Glutamatergic neuron (in vitro differentiated cells): ENCODE measurements at places on chromosomes 6 and 20. TPM values are rescaled to one million over a fixed set of nuclear protein-coding genes. Genes with fewer than 3 reads are reported as not detected.
A peak's percentile ranks its signal among the peaks of the same experiment; 100 is the strongest.

GRCh38 chr6:170243386-170243785 is 47.5 kb downstream of the DLL1 start:
- DNase-seq: no peak
- peak overlapping the region; percentile 81 for H3K27ac ChIP-seq
- H3K4me1 ChIP-seq: peaks cover 37% of the 10 kb centered on the region

- H3K4me3 ChIP-seq: no peak overlapping the region
- no peaks in the 10 kb centered on the region for H3K36me3 ChIP-seq
- H3K27ac ChIP-seq: no peak overlapping the region
Measured at GRCh38 chr20:24002896-24003295, 14.3 kb upstream of the GGTLC1 start.

DNA sequence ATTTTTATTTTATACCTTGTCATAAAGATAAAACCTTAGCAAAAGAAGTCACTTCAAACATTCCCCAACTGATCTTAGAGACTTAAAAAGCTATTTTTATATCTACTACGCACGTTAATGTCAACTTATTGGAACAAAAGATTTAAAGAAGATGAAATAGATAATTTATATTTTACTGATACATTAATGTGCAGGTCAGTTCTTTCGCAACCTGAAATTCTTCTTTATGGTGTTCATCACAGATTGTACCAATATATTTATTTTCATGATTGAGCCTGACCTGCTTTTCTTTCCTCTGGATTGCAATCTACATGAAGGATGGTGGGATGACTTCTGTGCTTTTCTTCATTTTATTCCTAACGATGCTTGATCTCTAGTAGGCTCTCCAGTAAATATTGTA is 596.3 kb downstream of the PHF3 start:
- H3K27me3 ChIP-seq: no peaks in the 10 kb centered on the region
- H3K4me3 ChIP-seq: no peak overlapping the region
- no peak for DNase-seq
- no peaks in the 10 kb centered on the region for H3K4me1 ChIP-seq
- H3K27ac ChIP-seq: no peak overlapping the region

The PHF20 gene
- 76.1 TPM for total RNA-seq

GRCh38 chr6:53014063-53014462 is 19.0 kb upstream of the GSTA4 start:
- peaks cover 2% of the 10 kb centered on the region for H3K4me1 ChIP-seq
- H3K4me3 ChIP-seq: no peak overlapping the region
- DNase-seq: no peak
- peaks cover 17% of the 10 kb centered on the region for H3K36me3 ChIP-seq
- H3K27me3 ChIP-seq: peaks cover 3% of the 10 kb centered on the region

DNA sequence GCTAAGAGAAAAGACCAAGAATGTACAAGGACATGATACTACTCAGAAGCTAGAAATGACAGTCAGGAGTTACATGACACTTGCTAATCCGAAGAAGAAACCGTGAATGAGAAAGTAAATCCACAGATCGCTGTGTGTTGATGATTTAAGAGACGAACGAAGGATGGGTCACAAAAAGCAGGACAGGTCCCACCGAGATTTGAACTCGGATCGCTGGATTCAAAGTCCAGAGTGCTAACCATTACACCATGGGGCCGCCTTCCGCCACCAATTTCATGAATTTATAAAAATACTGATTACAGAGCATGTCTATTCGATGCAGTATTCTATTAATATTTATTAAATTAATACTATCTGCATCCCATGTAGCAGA is 54.0 kb upstream of the BTN3A2 start:
- H3K4me3 ChIP-seq: peak overlapping the region; percentile 92
- peaks cover 16% of the 10 kb centered on the region for H3K27me3 ChIP-seq
- H3K4me1 ChIP-seq: peaks cover 4% of the 10 kb centered on the region
- DNase-seq: no peak
- H3K27ac ChIP-seq: no peak overlapping the region
- H3K36me3 ChIP-seq: no peaks in the 10 kb centered on the region

- no peak overlapping the region for H3K4me3 ChIP-seq
- H3K27ac ChIP-seq: no peak overlapping the region
- H3K36me3 ChIP-seq: no peaks in the 10 kb centered on the region
- no peaks in the 10 kb centered on the region for H3K4me1 ChIP-seq
- no peaks in the 10 kb centered on the region for H3K27me3 ChIP-seq
Measured at GRCh38 chr6:75802366-75802765, 53.3 kb downstream of the MYO6 start.

The RPS21 gene
- total RNA-seq: 829 TPM

DNA sequence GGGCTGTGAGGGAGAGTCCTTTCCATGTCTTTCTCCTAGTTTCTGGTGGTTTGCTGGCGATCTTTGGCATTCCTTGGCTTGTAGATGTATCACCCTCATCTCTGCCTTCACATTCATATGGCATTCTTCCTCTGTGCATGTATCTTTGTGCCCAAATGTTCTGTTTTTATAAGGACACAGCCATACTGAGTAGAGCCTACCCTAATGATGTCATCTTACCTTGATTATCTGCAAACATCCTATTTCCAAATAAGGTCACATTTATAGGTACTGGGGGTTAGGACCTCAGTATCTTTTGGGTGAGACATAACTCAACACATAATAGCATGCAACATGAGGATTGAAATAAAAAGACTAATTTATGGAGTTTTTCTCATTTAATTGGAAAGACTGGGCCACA is 5.5 kb downstream of the SH3BGRL2 start:
- H3K4me3 ChIP-seq: no peak overlapping the region
- peaks cover 2% of the 10 kb centered on the region for H3K27me3 ChIP-seq
- H3K4me1 ChIP-seq: peaks cover 23% of the 10 kb centered on the region
- DNase-seq: no peak

GRCh38 chr6:37956711-37957275 is 137.3 kb downstream of the ZFAND3 start:
- no peak overlapping the region for H3K4me3 ChIP-seq
- peaks cover under 1% of the 10 kb centered on the region for H3K36me3 ChIP-seq
- no peak for DNase-seq
- peaks cover 2% of the 10 kb centered on the region for H3K4me1 ChIP-seq

The AAR2 gene
- 19.0 TPM for total RNA-seq

DNA sequence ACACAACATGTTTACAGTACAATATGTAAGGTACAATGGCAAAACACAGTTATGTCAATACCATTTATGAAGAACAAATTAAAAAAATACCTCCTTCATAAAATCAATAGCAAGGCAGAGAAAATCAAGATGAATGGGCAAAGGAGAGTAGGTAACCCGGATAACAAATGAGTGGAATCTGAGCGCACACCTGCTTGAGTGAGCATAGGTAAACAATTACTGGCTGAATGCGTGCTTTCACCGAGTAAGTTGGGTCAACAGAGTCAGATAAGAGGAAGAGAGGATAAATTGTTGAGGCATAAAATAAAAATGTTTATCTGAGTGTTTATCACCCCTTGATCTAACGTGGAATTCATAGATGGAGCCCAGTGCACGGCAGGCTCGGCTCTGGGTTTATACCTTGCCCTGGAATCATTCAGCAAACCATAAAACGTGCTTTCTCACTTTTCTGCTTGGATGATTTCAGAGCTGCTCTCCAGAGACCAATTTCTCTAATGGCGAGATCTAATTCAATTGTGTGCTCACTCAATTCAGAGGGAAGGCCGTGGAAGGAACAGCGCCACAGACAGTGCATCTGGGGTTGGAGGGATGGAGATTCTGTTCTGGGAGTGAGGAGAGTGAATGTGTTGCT is 224.8 kb upstream of the MAP3K7 start:
- H3K36me3 ChIP-seq: peaks cover 5% of the 10 kb centered on the region
- peaks cover under 1% of the 10 kb centered on the region for H3K27me3 ChIP-seq
- peaks cover 9% of the 10 kb centered on the region for H3K4me1 ChIP-seq
- H3K4me3 ChIP-seq: no peak overlapping the region
- peak; percentile 48 for DNase-seq
- H3K27ac ChIP-seq: no peak overlapping the region

The CCDC170 gene
- not detected for total RNA-seq

- no peaks in the 10 kb centered on the region for H3K27me3 ChIP-seq
- DNase-seq: no peak
- no peak overlapping the region for H3K4me3 ChIP-seq
- H3K27ac ChIP-seq: no peak overlapping the region
- no peaks in the 10 kb centered on the region for H3K4me1 ChIP-seq
- H3K36me3 ChIP-seq: no peaks in the 10 kb centered on the region
Measured at GRCh38 chr6:151592449-151593159, 98.8 kb downstream of the CCDC170 start.

The MOCS1 gene
- total RNA-seq: 9.9 TPM

The AIF1 gene
- not detected for total RNA-seq

- peaks cover 5% of the 10 kb centered on the region for H3K27me3 ChIP-seq
- H3K36me3 ChIP-seq: no peaks in the 10 kb centered on the region
- no peak for DNase-seq
- peaks cover 7% of the 10 kb centered on the region for H3K4me1 ChIP-seq
- no peak overlapping the region for H3K27ac ChIP-seq
- H3K4me3 ChIP-seq: no peak overlapping the region
Measured at GRCh38 chr6:186340-186965, 105.8 kb upstream of the DUSP22 start.
